Body of pancreas (tissue), 4 donors: ENCODE measurements at places on chromosomes 12 and 14. TPM values are rescaled to one million over a fixed set of nuclear protein-coding genes. Genes with fewer than 3 reads are reported as not detected.

CLEC6A gene
- total RNA-seq, result not detected

BDKRB2 gene
- 9.6 TPM for total RNA-seq

PTHLH gene
- not detected for total RNA-seq

CIROP gene
- total RNA-seq, result not detected

IAPP gene
- total RNA-seq, result 111 TPM

ADAM21 gene
- 0.52 TPM for total RNA-seq

IFNG-AS1 gene
- total RNA-seq, result not detected

ZFYVE1 gene
- 6.5 TPM for total RNA-seq

DNA sequence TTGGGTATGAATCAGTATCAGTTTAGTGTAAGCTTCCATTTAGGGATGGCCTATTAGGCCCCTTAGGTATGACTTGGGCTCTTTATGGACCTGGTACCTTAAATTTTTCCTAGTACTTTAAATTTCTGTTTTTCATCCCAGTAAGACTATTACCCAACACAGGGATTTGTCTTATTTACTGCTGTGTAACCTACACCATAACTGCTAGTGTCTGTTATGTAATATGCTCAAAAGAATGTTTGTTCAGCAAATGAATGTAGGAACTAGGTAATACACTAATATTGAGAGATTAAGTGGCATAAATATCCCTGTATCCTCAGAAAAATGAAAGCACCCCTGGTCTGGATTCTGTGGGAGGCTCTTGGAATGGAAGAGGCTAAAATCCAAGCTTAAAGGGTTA lies 63.7 kb upstream of the YARS2 start:
- no peak for DNase-seq

DNA sequence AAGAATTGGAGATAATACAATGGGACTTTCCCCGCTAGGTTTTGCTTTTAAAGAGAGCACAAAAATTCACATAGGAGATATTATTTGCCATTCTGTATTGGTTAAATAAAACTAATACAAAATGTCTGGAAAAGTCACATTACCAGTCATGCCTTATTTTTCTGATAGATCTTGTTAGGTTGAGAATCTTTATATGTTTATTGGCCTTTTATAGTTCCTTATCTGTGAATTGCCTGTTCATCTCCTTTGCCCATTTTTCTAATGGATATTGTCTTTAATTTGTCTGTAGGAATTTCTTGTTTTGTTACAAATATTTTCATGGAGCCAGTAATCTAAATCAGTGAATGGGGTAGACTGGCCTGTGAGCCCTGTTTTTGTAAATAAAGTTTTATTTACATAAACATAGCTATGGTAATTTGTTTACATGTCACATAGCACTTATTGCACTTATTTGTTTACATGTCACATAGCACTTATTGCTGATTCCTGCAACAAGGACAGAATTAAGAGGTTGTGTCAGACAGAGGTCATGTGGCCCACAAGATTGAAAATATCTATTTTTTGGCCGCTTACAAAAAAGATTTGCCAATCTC lies 65.0 kb downstream of the ATF7IP start:
- no peak for DNase-seq

DNA sequence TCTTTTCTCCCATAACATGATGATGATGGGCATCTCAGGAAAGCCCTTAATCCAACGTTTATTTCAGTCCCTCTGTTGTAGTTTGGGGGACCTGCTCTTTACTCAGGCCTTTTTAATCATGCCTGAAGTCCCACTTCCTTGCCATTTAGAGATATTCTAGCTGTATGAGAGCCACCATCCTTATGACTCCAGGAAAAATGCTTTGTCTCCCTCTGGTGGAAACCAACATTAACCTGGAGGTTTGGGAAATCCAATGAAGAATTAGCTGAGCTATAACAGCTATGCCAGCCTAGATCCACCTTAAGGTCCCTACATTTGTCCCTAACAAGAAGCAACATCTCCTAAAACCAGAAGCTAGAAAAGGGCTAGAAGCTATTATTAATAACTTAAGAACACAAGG lies 1399.1 kb downstream of the LRFN5 start:
- no peak for DNase-seq

DNA sequence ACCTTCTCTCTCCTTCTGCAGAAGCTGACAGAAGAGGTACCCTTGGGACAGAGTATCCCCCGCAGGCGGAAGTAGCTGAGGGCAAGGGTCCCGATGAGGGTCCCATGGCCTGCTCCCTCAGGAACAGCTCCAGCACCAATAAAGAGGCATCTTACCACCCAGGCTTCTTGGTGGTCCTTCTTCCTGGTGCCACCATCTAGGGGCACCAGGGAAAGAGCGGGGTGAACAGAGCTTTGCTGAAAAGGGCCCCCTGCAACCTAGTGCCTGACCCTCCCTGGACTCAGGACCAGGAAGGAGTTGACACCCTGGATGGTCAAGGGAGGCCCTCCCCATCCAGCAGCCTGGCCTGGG lies 591 bp upstream of the IRF9 start:
- DNase-seq, result no peak
